SHP77 treated with DMSO at 0.1 percent for 48 hours (cell line): ENCODE measurements at places on chromosomes 4 and X.

GRCh38 chr4:26813698-26814097, 46.9 kb upstream of the STIM2 start:
- DNase-seq: no peak

DNA sequence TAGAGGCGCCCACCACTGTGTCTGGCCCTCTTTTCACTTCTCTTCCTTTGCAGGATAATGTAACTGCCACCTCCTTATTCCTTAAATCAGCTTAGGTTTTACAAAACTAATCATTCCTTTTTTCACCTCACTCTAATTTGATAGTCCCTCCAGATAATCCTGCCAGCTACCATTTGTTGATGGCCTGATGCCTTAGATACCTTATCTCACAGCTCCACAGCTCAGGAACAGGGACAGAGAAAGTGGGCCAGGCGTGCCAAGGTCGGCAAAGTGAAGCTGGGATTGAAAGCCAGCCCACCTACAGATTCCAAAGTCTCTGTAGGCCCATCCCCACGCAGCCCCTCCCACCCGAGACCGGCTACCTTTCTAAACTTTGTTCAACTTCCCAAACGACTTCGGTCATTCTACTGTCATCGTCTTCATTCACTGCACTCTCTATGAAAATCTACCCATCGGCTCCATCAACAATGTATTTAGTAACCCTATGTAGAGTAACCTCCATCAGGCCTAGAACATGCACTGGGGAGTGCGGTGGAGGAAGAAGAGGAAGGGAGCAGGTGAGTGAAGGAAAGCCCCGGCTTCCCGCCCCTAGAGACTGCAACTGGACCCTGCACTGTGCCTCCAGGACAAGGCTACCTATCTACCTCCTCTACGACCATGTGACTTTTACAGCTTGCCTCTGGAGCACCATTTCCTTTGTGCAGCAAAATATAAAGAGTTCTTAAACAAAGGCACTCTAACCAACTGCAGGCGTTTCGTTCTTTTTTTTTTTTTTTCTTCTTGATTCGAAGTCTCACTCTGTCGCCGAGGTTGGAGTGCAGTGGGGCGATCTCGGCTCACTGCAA, 1.5 kb downstream of the CASP6 start:
- DNase-seq: no peak

- no peak for DNase-seq
Measured at GRCh38 chr4:112736718-112737135, 99.8 kb downstream of the LARP7 start.

- DNase-seq: no peak
Measured at GRCh38 chr4:4735136-4735750, 124.2 kb upstream of the MSX1 start.

DNA sequence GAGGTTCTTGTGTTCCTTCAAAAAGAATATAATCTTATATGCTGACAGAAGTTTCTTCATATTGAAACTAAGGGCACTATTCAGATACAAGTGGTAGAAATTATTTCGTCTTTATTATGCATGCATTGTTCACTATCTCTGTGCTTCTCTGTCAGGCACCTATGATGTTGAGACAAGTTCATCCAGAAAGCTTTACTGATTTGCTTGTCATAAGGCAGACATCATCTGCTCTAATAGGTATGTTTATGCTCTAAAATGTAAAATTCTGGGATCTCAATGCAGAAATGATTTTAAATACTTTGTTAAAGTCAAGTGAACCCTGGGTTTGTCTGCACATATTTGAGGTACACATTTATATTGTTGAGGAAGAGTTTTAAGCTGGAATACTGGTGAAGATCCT, 3.6 kb downstream of the UGT2B11 start:
- DNase-seq: no peak
